ENCODE measurements at places on chromosomes 5 and 9.

- no peak for DNase-seq
These were observed 98.1 kb upstream of the ERBIN start for GRCh38 chr5:65828022-65828896.

GRCh38 chr5:73213566-73213998, 40.6 kb downstream of the TMEM174 start:
- DNase-seq, result no peak

GRCh38 chr5:173703466-173703865, 87.0 kb upstream of the BOD1 start:
- no peak for DNase-seq

DNA sequence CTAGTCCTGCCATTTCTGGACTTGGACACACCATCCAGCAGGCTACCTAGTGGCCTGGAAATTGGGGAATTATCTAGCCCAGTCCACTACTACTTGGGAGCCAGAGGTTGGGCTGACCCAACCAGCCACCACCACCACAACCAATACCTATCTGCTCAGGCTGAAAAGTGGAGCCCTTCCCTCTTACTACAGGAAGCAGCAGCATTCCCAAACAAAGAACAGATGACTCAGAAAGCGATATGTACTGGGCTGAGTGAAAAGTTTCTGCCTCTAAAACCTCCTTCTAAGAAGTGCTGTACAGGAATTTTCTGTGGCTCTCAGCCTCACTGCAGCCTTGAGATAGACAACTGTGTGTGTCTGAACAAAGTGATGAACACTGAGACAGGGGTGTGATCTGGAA, 279.4 kb downstream of the CDH10 start:
- no peak for DNase-seq

DNA sequence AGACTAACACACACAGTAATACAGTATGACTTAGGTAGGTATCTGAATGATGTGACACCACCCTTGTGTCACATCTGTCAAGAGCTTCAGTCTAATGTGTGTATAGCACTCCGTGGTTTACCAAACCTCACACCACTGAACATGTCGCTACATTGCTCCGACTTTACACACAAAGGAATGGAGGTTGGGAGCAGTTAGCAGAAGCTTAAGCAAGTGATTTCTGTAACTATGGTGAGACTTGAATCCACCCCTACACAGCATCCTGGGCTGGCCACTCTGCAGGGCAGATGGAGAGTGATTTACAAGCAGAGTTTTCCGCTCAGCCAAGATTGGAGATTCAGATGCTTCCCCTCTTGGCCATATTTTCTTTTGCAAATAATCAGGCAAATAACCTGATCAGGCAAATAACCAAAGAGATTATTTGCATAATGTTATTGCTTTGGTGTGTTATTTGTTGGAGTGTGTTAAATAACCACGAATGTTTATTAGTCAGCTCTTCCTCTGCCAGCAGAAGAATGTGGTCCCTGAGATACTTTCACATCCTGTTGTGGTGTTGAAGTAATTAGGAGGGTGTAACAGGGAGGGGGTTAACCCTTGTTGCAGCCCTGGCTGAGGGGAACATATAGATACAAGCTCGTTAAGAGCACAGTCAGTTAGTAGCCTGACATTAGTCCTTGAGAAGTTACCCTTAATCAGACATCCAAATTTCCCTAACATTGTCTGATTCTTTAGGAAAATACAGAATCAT, 92.8 kb downstream of the SNX18 start:
- DNase-seq, result no peak

- DNase-seq, result no peak
These were observed 84.7 kb downstream of the PARP8 start for GRCh38 chr5:50751064-50751657.

DNA sequence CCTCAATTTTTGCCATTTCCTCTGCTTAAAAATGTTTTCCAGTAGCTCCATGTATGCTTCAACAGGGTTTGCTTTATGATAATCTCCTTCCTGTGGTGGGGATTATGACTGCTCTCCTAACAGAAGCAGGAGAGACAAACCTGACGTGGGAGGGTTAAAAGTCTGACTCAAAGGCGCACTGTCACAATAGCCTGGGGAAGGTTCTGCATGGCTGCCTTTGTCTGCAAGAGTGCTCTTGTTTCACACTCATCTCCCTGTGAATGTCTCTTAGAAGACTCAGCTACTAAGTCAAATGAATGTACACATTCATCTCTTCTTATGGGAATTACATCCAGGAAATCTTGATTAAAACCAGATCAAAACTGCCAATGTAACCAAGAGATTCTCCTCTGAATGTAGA, 90.9 kb upstream of the MTAP start:
- DNase-seq, result no peak

GRCh38 chr5:159211729-159212174, 2.4 kb upstream of the RNF145 start:
- no peak for DNase-seq

DNA sequence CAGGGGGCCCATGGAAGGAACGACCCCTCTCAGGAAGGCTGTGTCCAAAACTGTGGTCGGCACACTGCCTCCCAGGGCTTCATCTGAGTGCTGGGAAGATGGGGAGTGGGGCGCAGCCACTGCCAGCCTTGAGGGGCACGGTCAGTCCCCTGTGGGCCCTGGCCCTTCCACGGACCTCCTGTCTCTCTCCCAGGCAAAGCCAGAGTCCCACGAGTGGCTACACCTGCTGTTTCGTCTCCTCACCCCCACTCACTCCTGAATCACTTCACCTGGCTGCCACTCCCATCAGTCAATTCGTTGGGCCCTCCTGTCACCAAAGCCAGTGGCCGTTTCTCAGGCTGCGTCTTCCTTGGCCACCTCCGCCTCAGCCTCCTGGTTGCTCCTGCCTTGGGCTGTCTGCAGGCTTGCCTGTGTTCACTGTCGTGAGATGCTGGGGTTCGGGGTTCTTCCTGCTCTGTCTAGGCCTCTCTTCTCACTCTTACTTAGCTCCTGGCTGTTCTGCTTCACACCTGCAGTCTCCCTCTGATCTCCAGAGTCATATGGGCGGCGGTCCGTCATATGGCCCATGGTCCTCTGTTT, 58.8 kb upstream of the RNF130 start:
- DNase-seq, result no peak

- no peak for DNase-seq
These were observed 343.8 kb upstream of the CDH18 start for GRCh38 chr5:20331826-20332225.

DNA sequence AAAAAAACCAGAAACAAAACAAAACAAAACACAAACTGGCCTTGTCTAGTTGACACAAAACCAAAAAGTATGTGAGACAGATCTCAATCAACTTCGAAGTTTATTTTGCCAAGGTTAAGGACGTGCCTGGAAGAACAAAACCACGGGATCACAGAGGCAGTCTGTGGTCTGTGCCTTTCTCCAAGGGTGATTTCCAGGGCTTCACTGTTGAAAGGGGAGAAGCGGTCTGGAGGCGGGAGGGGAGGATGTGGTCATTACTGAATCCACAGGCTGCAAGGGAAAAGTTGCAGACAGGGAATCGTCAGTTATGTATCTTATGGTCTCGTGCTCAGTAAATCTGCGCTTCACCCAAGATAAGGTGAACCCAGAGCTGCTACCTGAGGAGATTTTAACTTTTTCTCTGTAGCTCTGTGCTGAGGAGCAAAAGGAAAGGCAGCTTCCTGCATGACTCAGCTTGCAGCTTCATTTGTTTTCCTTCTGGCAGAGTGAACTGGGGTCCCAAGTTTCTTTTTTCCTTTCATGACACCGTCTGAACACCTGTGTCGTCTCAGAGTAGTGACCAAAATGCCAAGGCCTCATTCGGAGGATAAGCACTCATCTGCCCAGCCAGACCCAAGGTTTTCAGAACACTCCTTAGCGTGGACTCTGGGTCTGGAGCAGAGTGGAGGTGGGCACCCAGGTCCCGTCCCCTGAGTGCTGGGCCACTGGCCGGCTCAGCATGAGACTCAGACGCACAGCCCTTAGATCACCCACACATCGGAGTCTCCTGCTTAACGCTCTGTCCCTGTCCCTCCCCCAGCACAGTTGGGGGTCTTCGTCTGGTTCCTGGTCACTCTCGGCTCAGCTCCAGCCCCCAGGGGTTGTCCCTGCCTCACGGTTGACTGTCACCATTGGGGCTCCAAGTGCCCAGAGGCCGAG, 25.9 kb downstream of the ROPN1L start:
- no peak for DNase-seq

DNA sequence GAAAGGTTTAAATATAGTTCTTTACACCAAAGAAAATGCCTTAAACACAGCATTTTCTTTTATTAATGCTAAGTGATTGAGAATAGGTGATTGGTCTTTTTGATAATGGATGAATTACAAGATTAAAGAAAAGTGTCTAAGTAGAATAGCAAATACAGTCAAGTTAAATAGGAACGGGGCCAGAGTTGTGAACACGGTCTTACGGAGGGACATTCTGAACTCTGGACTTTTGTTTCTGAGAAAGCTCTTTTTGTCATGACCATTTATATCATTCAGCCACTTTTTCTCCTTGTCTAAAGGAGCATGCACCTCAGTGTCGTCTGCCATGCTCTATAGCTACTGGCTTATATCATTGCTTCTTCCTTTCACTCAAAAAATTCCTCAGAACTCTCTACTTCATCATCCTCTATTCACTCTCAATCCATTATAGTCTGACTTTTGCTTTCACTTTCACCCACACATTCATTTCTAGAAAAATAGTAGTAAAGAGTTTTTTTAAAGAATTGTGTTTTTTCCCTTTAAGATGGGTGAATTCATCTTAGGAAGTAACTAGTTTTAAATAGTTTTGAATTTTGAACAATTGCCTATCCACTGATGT, 263.0 kb upstream of the FBXL7 start:
- no peak for DNase-seq

DNA sequence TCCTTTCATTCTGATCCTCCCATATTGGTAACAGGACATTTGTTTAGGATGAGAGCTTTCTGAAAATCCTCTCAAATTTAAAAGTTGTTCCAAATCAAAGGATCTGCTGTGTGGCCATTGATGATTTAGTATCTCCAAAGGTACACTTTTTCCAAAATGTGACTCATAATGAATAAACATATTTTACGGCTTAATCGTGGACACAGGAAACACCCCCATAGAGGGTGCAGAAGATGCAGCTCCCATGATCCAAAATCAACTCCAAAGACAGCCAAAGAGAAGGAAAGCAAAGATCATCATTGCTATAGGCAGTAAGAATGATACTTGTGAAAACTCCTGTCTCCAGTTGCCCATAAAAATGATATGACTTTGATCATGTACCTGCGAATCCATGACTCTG, 239.7 kb downstream of the PIK3R1 start:
- no peak for DNase-seq

DNA sequence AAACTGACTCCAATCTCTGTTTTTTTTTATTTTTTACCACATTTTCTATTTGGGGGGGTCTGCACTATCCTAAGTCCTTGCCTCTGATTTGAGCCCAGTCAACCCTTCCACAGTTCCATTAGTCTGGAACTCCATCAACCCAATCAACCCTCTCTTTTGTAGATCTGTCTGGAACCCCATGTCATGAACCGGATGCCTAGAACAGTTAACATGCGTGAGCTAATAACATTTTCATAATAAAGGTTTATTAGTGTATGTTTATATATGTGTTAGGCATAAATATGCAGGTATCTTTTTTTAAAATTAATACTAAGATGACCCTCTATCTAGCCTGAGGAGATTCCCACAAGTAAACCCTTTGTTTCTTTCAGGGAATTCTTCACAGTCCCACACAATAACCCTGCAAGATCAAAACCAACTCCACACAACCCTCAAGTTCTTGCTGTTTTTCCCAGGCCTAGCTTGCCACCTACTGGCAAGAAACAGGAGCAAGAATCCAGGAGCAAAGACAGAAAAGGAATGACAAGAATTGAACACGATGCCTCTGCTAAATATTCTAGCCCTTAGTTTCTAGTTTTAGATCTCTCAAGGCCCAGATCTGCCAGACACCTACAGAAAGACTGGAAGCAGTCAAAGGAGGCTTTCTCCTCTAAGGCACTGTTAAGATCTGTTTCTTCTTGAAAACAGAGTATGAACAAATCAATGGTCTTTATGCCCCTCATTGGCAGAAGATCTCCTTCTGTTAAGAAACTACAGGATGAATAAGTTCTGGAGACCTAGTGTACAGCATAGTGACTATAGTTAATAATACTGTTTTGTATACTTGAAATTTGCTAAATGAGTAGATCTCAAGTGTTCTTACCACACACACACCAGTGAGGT, 100.4 kb downstream of the TRIM36 start:
- peak; percentile 2 for DNase-seq

DNA sequence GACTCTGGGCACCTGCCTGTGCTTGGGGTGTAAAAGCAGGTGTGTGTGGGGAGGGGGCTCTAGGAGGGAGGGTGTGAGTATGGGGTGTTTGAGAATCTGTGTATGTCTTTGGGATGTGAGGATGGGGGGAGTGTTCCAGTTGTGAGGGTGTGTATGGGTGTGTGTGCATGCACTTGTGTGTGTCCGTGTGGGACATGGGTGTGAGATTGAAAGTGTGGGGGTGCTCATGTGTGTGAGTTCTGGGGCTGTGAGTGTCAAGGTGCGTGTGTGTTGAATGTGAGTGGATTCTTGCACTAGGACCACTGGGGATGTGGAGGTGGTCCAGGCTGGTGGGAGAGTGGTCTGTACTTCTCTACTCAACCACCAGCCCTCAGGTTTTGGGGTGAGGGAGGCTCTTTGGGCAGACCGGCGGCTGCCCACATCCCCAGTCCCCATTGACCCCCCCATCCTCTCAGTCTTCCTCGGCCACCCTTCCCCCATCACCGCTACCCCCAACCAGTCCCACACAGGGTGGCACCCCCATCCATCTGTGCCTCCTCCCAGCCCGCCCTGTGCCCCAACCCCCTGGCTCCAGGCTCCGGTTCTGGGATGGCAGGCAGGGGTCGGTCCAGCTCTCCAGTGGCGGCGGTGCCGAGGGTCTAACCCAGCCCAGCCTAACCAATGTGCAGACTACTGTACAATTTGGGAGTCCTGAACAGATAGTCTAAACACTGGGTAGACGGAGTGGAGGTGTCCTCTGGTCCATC, 31.5 kb downstream of the GOLGA2 start:
- DNase-seq, result no peak

- DNase-seq, result no peak
These were observed 280.4 kb upstream of the IRX2 start for GRCh38 chr5:3031733-3032378.

DNA sequence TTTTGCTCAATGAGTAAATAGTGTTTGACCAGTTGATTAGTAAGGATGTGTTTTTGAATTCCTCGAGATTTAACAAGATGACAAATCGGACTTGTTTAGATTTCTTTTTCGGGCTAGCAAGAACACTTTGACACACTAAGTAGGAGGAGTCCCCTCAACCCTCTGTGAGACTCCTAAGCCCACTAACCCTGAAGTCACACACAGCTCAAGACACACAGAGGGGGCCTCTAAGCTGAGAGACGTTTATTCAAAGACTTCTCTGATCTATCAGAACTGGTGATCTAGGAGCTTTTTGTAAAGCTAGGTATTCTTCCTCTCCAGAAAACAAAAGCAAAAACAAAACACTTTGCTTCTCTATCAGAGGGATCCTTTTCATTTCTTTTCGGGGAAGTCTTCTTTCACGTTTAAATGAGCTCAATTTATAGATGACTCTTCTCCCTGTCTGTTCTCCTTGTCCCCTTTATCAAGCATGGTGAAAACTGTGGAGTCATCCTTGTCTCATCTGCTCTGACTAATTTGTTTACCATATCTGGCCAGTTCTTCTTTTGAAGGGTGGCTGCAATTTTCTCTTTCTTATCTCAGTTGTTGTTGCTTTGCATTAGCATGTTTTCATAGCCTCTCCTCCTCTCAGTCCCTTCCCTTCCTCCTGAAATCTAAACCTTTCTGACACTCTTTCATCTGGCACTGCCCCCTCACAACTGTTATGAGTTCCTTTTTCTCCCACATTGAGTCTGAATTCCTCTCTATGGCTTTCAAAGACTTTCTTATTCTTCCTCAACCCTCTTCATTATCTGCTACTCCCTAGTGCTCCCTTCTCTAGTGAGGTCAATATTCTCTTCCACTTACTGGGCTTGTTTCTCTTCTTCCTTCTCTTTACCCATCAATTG, 68.5 kb upstream of the RAI14 start:
- DNase-seq, result no peak
